ENCODE measurements at places on chromosomes 3 and 15. TPM values are rescaled to one million over a fixed set of nuclear protein-coding genes. Genes with fewer than 3 reads are reported as not detected.

The KCTD6 gene
- 5.0 TPM for total RNA-seq

DNA sequence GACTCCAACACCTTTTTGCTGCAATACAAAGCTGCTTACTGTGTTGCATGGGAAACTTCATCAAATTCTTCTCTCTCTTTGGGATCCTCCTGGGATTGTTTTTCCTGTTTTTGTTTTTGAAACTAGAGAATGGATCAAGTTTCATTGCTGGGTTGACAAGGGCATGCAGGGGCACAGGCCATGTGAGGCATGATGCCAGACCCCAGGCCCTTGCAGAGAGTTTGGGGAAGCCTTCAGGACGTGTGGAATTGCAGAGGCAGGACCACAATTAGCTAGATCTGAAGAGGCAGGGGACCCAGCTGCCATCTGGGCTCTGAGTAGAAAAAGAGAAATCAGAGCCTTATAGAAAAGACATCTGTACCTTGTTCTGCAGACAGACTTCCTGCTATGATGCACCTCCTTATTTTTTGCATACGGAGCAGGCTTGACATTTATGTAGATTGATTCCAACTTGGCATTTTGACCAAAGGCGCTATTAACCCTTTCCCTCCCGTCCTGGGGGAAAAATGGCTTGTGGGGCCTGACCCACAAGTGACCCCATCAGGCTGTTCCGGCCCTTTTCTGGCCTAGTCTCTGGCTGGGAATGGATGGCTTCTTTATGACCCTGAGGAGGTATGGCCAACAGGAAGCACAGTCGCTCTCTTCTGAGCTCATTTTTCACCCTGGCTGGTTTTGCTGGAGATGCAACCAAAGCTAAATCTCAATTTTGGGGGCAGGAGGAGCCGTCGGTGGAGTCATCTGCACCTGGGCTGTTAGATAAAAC, 44.3 kb upstream of the CHRNB4 start:
- no peak for DNase-seq

The CHRNA7 gene
- under 0.01 TPM for total RNA-seq

GRCh38 chr15:64501396-64501715, 41.0 kb downstream of the ZNF609 start:
- no peak for DNase-seq

DNA sequence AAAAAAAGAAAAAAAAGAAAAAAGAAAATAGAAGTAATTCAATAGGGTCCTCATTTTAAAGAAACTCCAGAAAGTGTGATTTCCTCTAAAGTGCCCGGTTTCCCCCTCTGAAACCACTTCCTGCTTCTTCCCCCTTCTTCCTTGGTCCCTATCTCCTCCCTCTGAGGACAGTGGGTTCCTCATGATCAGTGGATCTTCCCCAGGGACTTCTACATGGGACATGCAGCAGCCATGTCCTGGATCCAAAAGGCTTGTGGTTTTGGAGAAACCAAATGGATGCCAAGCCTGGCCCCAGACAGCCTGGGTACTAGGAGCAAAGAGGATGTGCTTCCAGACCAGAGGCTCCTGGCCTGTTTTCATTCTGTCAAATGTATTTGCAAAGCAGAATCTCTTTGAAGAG, 26.6 kb upstream of the SMAD6 start:
- DNase-seq = no peak

The TGM5 gene
- 1.8 TPM for total RNA-seq

DNA sequence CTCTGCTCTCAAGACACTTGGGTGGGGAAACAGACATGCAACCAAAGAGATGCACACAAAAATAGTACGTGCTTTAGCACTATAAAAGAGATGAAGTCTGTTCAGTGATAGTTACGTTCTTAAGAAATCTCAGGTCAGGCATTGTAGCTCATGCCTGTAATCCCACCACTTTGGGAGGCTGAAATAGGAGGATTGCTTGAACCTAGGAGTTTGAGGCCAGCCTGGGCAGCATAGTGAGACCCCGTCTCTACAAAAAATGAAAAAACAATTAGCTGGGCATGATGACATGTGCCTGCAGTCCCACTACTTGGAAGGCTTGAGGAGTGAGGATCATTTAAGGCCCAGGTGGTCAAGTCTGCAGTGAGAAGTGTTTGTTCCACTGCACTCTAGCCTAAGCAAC, 35.4 kb upstream of the GP5 start:
- DNase-seq = no peak

The PLEKHO2 gene
- 4.2 TPM for total RNA-seq

GRCh38 chr3:35737080-35737479, 97.8 kb downstream of the ARPP21 start:
- no peak for DNase-seq

GRCh38 chr15:57356178-57356577, 20.1 kb upstream of the CGNL1 start:
- no peak for DNase-seq

DNA sequence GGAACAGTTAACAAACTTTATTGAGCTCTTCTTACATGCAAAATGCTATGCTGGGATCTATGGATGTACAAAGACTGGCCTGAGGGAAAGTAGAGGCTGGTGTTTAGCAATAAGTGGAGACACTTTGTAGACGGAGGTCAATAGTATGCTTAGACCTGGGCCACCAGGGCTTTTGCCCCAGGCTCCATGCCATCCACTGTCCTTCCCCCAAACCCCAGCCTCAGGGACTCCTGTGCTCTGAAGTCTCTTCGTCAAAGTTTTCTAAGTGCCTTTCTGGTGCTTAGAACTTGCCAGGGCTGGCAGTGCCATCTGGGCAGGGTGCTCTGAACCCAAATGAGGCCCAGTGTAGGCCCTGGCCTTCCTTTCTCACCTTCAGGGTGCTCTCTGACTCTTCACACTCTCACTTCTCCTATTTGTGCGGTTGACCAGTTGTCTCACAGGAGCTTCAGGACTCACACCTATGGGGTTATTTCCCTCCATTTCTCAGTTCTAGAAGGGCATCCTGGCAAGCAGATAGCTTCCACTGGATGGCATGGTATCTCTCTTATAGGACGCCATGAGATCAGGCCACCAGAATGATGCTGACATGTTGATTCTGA, 21.8 kb upstream of the KCNAB1 start:
- DNase-seq = no peak

- no peak for DNase-seq
Measured at GRCh38 chr15:85984241-85984640, 95.4 kb upstream of the AGBL1 start.

GRCh38 chr15:51588966-51589365, 33.6 kb downstream of the DMXL2 start:
- DNase-seq = no peak

The TRIM42 gene
- total RNA-seq = not detected

- peak; percentile 88 for DNase-seq
Measured at GRCh38 chr15:62758126-62758951, 284.2 kb upstream of the TPM1 start.

GRCh38 chr3:81709606-81710005, 51.8 kb downstream of the GBE1 start:
- no peak for DNase-seq

GRCh38 chr3:78858910-78859309, 908.9 kb downstream of the ROBO1 start:
- no peak for DNase-seq

GRCh38 chr3:171832989-171833388, 10.2 kb upstream of the TMEM212 start:
- DNase-seq = no peak

The MORC1 gene
- total RNA-seq = not detected

The POTEB3 gene
- total RNA-seq = not detected

DNA sequence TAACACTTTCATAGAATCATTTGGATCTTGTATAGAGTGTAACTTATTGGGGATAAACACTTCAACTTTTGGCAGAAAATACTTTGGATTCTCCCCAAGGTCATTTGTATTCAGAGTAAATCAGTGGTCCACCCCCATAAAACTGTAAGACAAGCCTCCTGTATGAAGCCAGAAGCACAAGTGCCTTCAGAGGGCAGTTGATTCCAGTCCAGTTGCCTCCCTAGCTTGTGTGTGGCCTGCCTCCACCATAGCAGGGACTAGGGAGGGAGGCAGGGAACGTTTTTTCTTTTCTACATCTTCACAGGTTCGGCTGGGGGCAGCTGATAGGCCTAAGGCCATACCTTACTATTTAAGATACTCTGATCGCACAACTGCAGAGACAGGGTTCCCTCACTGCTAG, 11.6 kb downstream of the GORASP1 start:
- DNase-seq = no peak

The KPNA1 gene
- total RNA-seq = 28.4 TPM

- DNase-seq = peak; percentile 65
Measured at GRCh38 chr15:91055548-91056331, 33.3 kb upstream of the VPS33B start.

The CP gene
- 0.13 TPM for total RNA-seq

DNA sequence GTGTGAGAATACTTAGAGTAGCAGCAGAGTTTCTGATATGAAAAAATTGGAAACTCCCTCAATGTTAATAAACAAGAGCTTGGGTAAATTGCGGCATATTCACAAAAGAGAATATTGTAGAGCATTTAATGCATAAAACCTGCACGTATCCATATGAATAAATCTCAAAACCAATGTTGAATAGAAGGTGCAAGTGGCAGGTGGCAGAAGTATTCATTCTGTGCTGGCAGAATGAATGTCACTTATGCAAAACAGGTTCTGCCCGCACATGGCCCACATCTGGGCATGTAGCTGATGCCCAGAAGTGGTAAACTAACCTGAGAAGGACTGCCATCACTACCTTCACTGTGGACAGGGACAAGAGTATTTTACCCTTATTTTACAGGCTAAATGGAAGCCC, 14.1 kb upstream of the PRSS50 start:
- DNase-seq = no peak

The CACNA2D2 gene
- total RNA-seq = not detected

The PRICKLE2 gene
- 2.4 TPM for total RNA-seq

The CAV3 gene
- not detected for total RNA-seq

Measured in bronchial epithelial cell (primary cell).